ENCODE measurements at places on chromosomes 11 and 22.

DNA sequence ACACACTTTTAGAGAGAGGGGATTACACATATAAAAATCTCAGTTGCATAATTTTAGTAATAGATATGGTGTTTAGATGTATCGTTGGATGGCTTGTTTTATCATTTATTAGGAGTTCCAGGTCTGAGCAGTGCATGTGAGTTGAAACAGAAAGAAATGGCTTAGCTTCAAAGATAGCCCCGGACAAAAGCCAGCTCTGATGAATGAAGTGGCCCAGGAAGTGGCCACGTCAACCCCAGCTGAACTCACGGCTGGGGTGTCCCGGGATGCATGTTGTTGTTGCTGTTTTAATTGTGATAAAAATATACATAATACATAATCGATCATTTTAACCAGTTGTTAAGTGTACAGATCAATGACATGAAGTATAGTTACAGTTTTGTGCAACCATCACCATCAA is 1513.6 kb downstream of the BRD1 start:
- DNase-seq = no peak

DNA sequence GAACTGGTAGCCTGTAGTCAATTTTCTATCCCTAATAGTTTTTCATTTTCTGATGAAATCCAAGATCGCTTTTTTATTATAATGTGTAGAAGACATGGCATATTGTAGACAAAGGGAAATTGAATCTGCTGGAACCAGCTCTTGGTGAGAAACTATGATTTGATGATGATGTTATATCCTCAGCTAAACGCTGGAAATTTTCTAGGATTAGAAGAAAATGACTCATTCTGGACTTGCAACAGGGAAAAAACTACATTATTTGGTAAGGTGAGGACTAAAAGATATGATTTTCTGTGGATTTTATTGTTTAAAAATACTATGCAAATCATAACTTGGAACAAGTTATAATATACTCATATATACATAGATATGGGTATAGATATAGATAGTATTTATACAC is 14.1 kb upstream of the PGM2L1 start:
- no peak for DNase-seq

DNA sequence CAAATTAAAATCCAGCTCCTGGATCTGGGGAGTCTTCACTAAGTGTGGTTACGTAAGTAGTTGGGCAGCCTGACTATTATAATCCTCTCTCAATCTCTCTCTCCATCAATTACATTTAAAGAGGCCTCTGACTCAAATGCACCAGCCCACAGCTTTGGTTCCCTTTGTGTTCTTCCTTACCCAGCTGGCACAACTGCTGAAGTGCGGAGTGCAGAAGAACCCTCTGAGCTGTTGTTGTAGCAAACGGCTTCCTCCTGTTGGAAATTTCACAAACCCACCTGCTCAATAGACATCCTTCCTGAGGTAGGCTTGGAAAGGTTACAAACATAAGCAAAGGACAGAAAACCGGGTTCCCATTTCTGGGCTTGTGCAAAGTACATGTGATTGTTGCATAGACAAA is 17.0 kb upstream of the SORL1 start:
- DNase-seq = no peak

DNA sequence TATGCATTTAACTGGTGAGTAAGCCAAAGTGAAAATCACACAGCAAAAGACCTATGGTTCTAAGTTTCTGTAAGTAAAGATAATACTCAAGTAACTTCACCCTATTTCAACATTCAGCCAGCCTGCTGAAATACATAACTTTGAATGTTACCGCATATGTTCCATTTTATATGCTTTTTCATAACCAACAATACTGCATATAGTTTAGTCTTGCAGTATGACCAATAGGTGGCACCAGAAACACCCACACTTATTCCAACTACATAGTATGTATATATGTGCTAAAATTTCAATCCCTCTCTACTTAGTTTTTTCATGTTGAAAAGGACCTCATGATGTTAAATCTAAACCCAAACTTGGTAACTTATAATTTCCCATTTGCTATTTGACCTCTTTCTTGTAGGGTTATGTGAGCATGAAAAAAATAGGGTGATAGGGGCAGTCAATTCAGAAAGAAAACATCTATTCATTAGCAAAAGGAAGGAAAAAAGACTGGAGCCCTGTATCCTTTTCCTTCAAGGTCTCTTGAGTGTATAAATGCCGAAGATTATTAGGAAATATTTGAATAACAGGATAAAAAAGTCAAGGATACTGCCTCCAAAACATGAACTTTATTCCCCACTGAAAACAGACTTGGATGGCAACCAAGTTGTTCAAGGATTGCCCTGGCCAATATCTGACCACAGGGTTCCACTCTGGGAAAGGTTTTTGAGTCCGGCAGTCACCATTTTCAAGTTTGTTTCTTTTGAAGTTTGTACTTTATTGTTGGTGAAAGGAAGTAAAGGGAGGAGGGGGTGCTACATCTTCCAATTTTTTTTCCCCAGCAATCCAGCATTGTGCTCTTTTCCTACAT is 23.8 kb upstream of the FZD4 start:
- DNase-seq = no peak

GRCh38 chr22:46122511-46122971 is 27.8 kb upstream of the PPARA start:
- DNase-seq = peak; percentile 93

DNA sequence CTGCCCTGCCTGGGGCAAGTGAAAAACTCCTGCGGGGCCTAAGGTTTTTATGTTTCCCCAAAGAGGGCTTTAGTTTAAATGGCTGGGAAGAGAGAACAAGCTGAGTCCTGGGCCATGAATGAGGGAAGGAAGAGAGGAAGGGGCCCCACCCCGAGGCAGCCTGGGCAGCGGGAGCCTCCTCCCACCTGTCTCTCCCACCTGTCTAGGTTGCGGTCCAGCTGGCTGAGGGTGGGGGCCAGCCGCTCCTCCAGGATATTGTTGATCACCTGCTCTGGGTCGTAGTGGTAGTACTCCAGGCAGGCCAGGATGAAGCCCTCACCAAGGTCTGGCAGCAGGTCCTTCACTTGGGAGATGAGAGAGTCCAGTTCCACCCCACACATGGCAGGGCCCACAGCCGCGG is 34.6 kb downstream of the UQCR10 start:
- no peak for DNase-seq

GRCh38 chr11:78727816-78728215 is 153.2 kb upstream of the NARS2 start:
- DNase-seq = no peak

- no peak for DNase-seq
Observed at GRCh38 chr11:31981457-31981856, 109.4 kb upstream of the RCN1 start.

GRCh38 chr11:64339754-64340408 is at the start of gene CCDC88B:
Gene CCDC88B (plus strand): TSS chr11:64340204. CDS start chr11:64340267, 63 bp downstream.
- peak; percentile 93 for DNase-seq

- DNase-seq = no peak
Observed at GRCh38 chr11:118002541-118003423, 16.6 kb downstream of the IL10RA start.

GRCh38 chr11:66862559-66863037 is 5.7 kb downstream of the LRFN4 start:
- no peak for DNase-seq

DNA sequence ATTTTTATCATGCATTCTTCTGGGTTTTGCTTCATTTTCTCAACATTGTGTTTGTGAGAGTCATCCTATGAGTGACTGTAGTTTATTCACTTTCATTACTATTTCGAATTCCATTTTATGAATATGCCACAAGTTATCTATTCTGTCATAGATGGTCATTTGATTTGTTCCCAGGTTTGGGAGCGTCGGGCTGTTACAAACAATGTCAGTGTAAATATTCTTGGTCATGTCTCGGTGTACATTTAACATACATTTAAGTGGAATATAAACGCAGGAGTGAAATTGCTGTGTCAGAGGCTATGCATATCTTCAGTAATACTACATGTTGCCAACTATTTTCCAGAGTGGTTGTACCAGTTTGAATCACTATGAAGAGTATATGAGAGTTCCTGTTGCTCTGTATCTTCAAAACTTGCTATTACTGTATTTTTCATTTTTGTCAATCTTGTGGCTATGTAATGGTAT is 2.4 kb downstream of the TRIM44 start:
- DNase-seq = no peak

- no peak for DNase-seq
Observed at GRCh38 chr11:35825386-35825785, 118.5 kb upstream of the LDLRAD3 start.

DNA sequence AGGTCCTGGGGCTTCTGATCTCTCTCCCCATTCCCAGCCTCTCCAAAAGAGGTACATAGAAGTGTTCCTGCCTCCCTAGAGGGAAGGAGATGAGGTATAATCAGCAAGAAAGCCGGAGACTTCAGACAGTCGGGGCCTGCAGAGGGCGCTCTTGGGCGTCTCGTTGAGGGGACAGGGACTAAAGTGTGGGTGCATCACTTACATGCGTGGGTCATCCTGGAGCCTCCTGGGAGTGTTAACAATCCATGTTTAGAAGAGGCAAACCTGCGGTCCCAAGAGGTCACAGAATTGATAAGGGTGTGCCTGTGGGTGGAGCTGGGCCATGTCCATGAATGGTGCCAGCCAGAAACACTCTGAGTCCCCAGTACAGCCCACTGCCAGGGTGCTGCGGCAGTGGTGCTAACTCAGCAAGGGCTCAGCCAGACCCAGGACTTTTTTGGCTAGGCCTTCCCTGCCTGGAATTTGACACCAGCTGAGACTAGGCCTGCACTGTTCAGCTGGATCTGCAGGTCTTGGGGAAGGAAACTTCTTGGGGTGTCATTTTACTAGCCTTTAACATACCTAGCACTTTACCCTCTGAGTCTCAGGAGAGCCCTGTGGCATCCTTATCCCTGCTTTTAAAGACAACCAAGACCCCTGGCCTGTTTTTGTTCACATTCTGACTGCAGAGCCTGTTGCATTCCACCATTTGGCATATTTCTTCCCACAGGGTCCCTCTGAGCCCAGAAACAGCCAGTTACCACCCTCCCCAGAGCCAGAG is 5.5 kb downstream of the YDJC start:
- no peak for DNase-seq

- no peak for DNase-seq
Observed at GRCh38 chr22:20615021-20615420, 107.6 kb downstream of the MED15 start.

- no peak for DNase-seq
Observed at GRCh38 chr22:43455846-43456245, 44.0 kb downstream of the MPPED1 start.

- no peak for DNase-seq
Observed at GRCh38 chr11:111334532-111335502, 36.5 kb downstream of the POU2AF3 start.

GRCh38 chr11:10725907-10726253 is 25.2 kb upstream of the CTR9 start:
- no peak for DNase-seq

DNA sequence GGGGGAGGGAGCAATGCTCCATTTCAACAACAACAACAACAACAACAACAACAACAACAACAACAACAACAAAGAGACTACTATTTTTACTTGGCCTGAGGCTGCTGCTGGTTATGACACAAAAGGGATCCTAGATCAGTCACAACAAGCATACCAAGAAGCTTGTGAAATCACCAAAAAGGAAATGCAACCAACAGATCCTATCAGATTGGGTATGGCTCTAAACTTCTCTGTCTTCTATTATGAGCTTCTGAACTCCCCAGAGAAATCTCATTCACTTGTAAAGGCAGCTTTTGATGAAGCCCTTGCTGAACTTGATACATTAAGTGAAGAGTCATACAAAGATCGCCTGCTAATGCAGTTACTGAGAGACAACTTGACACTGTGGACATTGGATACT is 10.5 kb upstream of the MS4A2 start:
- DNase-seq = no peak

- no peak for DNase-seq
Observed at GRCh38 chr22:45538281-45538680, 35.6 kb downstream of the FBLN1 start.

- DNase-seq = no peak
Observed at GRCh38 chr11:19705936-19706335, 6.7 kb upstream of the NAV2 start.

GRCh38 chr11:95242845-95243605 is 12.0 kb upstream of the SESN3 start:
- DNase-seq = no peak

- no peak for DNase-seq
Observed at GRCh38 chr11:32088117-32088941, 2.5 kb upstream of the RCN1 start.

DNA sequence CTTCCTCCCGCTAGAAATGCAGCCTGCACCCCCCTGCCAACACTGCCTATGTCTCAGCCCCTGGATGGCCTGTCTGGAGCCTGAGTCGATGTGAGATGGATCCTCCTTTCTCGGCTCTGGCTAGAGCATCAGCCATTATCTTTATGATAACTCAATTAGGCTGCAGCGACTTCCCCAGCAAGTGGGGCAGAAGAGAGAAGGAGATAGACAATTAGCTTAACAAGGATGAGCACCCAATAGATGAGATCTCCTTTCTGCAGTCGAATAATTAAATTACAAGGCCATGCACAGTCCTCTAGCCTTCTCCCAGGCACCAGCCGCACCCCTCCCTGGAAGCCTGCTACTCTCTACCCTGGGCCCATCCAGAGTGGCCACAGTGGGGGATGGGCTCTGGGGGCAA is 179.3 kb downstream of the CEP164 start:
- no peak for DNase-seq
